Right forelimb (tissue), 1 donor: ENCODE measurements at places on chromosomes 2 and 18.

DNA sequence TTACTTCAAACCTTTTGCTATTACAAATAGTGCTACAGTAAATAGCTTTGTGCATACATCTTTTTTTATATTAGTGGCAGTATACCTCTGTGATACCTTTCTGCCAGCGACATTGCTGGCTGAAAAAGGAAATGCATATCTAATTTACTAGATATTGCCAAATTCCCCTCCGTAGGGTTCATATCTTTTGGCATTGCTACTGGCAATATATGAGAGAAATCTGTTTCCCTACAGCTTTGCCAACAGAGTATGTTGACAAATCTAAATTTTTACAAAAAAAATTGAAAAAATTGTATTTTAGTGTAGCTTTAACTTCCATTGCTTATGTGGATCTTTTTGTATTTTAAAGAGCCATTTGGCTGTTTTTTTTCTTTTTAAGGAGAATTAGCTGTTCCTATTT lies 426.7 kb downstream of the TRIB2 start:
- DNase-seq, result no peak

DNA sequence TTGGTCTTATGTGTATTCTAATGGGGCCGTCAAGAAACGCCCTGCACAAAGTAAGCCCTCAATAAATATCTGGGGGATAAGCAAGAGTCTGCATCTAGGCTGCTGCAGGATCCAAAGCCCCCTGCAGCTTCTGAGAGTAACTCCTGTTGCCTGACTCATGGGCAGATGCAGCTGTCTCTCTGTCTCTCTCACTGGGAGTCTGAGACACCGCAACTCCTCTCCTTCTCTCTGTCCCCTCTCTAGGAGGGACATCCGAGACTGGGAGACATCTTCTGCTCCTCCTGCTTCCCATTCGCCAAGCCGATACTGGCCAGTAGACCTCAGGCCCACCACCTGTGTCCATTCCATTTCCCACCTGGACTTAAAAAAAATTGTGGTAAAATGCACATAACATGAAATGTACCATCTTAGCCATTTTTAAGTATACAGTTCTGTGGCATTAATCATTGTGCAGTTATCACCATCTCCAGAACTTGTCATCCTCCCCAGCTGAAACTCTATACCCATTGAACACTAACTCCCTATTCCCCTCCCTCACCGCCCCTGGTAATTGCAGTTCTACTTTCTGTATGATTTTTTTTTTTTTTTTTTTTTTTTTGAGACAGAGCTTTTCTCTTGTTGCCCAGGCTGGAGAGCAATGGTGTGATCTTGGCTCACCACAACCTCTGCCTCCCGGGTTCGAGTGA lies 20.1 kb downstream of the DYSF start:
- DNase-seq, result no peak

- no peak for DNase-seq
Measured at GRCh38 chr2:172098287-172098649, 4.4 kb downstream of the DLX2 start.

DNA sequence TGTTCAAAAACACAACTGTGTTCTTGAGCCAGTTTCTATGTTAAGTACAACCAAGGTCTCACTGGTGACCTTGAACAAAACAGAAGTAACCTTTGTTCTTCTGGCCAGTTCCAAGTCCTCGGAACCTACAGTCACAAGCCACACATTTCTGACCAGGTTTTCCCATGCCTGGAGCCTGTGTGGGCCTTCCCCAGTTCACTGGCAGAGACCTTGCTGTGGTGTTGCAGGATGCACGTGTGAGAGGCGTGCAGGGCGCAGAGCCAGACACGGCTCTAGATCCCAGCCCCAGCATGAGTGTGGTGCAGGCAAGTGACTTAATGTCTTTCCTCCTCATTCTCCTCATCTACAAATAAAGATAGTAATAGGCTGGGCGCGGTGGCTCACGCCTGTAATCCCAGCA lies 25.5 kb upstream of the EDAR start:
- no peak for DNase-seq

- no peak for DNase-seq
Measured at GRCh38 chr2:121450301-121450700, 80.4 kb upstream of the RNU4ATAC start.
